Panc1 (cell line): ENCODE measurements at places on chromosomes 12 and 14.

- no peak overlapping the region for H3K4me3 ChIP-seq
- no peaks in the 10 kb centered on the region for H3K27me3 ChIP-seq
- no peaks in the 10 kb centered on the region for H3K4me1 ChIP-seq
- H3K27ac ChIP-seq, result no peak overlapping the region
- H3K36me3 ChIP-seq, result no peaks in the 10 kb centered on the region
Observed at GRCh38 chr12:39592295-39592694, 27.3 kb downstream of the ABCD2 start.

DNA sequence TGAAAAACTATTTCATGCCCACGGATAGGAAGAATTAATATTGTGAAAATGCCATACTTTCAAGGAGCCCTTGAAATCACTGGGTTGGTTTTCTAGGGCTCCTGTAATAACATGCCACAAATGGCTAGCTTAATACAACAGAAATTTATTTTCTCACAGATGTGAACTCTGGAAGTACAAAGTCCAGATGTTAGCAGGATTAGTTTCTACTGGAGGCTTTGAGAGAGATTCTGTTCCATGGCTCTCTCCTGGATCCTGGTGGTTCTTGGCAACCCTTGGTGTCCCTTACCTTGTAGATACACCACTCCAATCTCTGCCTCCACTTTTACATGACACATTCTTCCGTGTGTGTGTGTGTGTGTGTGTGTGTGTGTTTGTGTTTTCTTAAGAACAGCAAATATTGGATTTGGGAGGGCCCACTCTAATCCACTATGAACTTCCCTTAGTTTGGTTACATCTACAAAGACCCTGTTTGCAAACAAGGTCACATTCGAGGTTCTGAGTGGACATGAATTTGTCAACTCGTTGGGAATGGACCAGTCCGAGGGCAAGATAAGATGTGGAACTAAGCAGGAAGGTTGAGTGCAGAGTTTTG is 381.1 kb downstream of the IPO8 start:
- H3K27ac ChIP-seq, result no peak overlapping the region
- DNase-seq, result no peak
- H3K27me3 ChIP-seq, result no peaks in the 10 kb centered on the region
- no peak overlapping the region for H3K4me3 ChIP-seq
- H3K36me3 ChIP-seq, result no peaks in the 10 kb centered on the region

DNA sequence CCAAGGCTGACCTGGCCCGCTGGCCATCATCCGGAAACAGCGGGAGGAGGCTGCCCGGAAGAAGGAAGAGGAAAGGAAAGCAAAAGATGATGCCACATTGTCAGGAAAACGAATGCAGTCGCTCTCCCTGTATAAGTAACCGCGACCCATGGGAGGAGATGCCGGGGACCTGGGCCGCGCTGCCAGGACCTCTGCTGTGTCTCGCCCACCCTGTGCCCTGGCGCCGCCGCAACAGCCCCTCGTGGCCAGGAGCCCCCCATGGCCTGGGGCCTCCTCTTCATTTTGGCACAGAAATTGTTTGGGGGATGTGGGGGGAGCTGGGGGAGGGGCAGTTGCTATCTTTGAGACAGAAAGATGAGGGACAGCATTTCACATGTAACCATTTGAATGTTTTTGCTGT is 16.5 kb downstream of the HSPB8 start:
- no peak overlapping the region for H3K27ac ChIP-seq
- no peak overlapping the region for H3K4me3 ChIP-seq
- H3K36me3 ChIP-seq, result no peaks in the 10 kb centered on the region
- H3K27me3 ChIP-seq, result no peaks in the 10 kb centered on the region
- H3K4me1 ChIP-seq, result no peaks in the 10 kb centered on the region

- no peaks in the 10 kb centered on the region for H3K27me3 ChIP-seq
- H3K36me3 ChIP-seq, result no peaks in the 10 kb centered on the region
- H3K4me1 ChIP-seq, result no peaks in the 10 kb centered on the region
- H3K4me3 ChIP-seq, result no peak overlapping the region
Observed at GRCh38 chr14:87966816-87967215, 26.2 kb downstream of the GALC start.

GRCh38 chr12:26195641-26196420 is 458 bp downstream of the SSPN start:
- peak overlapping the region; percentile 98 for H3K27ac ChIP-seq
- H3K36me3 ChIP-seq, result no peaks in the 10 kb centered on the region
- peak overlapping the region; percentile 74 for H3K4me3 ChIP-seq
- peak; percentile 62 for DNase-seq
- no peaks in the 10 kb centered on the region for H3K27me3 ChIP-seq

- no peak for DNase-seq
- no peak overlapping the region for H3K4me3 ChIP-seq
- H3K36me3 ChIP-seq, result no peaks in the 10 kb centered on the region
- H3K27me3 ChIP-seq, result no peaks in the 10 kb centered on the region
- no peaks in the 10 kb centered on the region for H3K4me1 ChIP-seq
Observed at GRCh38 chr12:106369624-106370346, 12.2 kb downstream of the POLR3B start.

DNA sequence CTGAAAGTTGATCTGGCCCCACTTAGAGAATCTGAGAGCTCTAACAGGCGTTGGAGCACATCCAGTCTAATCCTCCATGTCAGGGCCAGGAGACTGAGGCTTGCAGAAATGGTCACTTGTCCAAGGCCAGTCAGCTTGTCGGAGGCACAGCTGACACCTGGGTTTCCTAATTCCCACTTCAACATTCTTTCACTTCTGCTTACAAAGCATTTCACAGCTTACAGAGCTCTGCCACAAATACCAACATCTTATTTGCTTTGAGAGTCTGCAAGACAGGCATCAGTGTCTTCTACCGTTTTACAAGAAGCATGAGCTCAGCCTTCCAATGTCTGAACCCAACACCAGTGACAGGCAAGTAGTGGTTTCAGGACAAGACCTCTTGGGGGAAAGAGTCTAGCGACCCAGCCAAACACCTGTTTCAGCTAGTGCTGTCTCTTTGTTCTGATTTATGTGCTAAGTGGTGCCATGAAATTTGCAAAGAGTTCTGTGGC is 31.8 kb downstream of the ISCA2 start:
- no peak overlapping the region for H3K27ac ChIP-seq
- no peaks in the 10 kb centered on the region for H3K36me3 ChIP-seq
- no peaks in the 10 kb centered on the region for H3K4me1 ChIP-seq
- DNase-seq, result no peak

GRCh38 chr12:111436811-111437210 is 31.1 kb downstream of the SH2B3 start:
- H3K27ac ChIP-seq, result 0 out of 2 replicates have a peak overlapping the region, but pooled peaks have one; percentile 31
- H3K36me3 ChIP-seq, result no peaks in the 10 kb centered on the region
- H3K4me1 ChIP-seq, result peaks cover 52% of the 10 kb centered on the region
- no peak overlapping the region for H3K4me3 ChIP-seq
- no peaks in the 10 kb centered on the region for H3K27me3 ChIP-seq

- H3K36me3 ChIP-seq, result no peaks in the 10 kb centered on the region
- no peak overlapping the region for H3K27ac ChIP-seq
- H3K27me3 ChIP-seq, result no peaks in the 10 kb centered on the region
- DNase-seq, result no peak
- peaks cover 13% of the 10 kb centered on the region for H3K4me1 ChIP-seq
Observed at GRCh38 chr14:99788713-99789112, 4.5 kb upstream of the EML1 start.

DNA sequence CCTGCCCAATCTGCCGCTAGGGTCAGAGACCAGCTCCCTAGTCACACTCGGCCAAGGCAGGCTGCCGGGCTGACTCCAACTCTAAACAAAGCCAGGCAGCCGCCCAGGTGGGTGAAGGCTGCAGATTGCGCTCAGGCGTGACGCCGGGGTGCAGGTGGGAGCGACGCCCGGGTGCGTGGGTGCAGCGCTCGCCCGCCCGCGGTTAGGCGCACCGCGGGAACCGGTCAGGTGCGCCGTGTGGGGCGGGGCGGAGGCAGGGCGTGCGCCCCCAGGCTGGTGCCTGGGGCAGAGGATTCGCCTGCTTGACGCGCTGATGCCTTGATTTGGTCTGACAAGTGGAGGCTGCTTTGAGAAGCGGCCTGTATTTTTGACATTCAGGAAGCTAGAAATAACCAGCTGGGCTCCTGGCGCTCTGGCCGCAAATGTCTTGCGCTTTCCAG is 126.7 kb upstream of the HIF1A start:
- H3K4me3 ChIP-seq, result peak overlapping the region; percentile 29
- peaks cover 6% of the 10 kb centered on the region for H3K4me1 ChIP-seq

GRCh38 chr14:46661728-46662127 is 10.1 kb upstream of the RPL10L start:
- H3K27me3 ChIP-seq, result no peaks in the 10 kb centered on the region
- no peaks in the 10 kb centered on the region for H3K4me1 ChIP-seq
- H3K27ac ChIP-seq, result no peak overlapping the region
- no peak overlapping the region for H3K4me3 ChIP-seq
- no peak for DNase-seq
- H3K36me3 ChIP-seq, result no peaks in the 10 kb centered on the region

DNA sequence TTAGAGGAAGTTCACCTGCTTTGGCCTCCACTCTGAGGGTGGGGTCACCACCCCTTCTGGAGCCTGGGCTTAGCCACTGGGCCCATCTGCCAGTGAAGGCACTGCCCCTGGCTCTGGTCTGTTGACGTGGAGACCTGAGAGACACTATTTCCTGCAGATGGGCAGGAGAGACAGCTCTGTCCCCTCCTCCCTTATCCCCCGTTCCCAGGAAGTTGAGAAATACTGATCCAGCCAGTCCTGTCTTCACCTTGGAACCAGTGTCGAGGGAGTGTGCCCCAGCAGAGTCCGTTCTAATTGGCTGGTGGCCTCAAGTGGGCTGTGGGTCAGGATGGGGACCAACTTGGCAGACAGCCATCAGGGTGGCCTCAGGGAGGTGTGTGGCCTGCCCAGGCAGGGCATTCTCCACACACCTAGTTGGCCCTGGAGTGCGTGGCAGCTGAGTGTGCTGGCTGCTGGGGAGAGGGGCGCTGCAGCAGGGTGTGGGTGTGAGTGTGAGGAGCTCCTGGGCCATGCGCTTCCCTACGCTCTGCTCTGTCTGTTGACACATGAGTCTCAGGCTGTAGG is 25.4 kb downstream of the CLSTN3 start:
- H3K36me3 ChIP-seq, result no peaks in the 10 kb centered on the region
- H3K4me1 ChIP-seq, result no peaks in the 10 kb centered on the region
- H3K4me3 ChIP-seq, result no peak overlapping the region
- no peak overlapping the region for H3K27ac ChIP-seq
- DNase-seq, result no peak
- H3K27me3 ChIP-seq, result no peaks in the 10 kb centered on the region

DNA sequence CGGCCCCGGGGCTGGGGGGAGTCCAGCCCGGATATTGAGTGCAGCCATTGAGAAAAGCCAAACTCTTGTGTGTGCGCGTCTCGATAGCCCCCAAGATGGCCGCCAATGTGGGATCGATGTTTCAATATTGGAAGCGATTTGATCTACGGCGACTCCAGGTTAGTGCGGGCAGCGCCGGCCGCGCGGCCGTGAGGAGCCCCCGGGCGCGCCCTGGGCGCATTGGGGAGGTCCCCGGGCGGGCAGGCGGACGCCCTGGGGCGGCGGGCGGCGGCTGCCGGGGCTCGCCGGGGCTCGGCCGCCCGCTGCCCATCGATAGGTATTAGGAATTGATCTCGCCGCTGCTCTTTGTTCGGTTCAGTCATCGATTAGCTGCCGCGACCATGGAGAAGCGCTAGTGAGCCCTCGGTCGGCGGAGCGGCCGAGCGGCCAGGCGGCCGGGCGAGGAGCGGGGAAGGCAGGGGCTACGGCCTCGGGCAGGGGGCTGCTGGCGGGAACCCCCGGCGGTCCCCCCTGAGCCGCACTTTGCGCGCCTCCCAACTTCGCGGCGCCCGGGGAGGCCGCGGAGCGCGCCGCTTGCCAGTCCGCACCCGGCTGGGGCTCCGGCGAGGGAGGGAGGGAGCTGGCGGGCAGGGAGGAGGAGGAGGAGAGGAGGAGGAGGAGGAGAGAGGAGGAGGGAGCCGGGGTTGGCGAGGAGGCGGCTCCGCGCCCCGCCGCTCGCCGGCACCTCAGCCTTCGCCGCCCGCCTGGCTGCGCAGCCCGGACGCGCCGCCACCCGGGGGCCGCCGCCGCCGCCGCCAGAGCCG is 113.9 kb upstream of the MYL2 start:
- no peak for DNase-seq
- H3K4me1 ChIP-seq, result peaks cover 14% of the 10 kb centered on the region; the same call in 1 of the 2 replicates

DNA sequence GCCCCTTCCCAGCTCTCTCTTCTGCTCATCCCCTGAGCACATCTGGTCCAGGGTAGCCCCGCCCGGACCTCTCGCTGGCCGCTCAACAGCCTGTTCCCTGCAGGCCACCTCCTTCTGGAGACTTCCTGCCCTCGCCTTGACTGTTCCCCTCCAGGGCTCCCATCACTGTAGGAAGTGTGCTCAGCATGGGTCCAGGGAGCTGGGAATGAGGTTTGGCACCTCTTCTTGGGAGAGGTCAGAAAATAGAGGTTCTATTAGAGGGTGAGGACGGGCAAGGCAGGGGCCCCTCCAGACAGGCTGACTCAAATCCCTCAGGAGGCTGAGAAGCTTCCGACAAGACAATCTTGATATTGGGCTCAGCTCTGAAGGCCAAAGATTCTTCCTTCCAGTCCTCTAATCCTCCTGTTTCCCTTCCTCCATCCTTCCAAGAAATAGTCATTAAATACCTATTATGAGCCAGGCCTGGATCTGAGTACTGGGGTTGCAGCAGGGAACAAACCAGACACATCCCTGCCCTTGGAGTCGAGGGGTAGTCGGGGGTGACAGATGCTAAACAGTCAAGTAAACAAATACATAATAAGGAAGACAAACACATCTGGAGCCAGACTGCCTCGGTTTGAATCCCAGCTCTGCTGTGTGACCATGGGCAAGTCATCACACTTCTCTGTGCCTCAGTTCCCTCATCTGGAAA is 30.6 kb downstream of the CMKLR1 start:
- H3K4me3 ChIP-seq, result no peak overlapping the region
- no peaks in the 10 kb centered on the region; the same call in 1 of the 2 replicates for H3K4me1 ChIP-seq
- DNase-seq, result no peak
- H3K27ac ChIP-seq, result no peak overlapping the region

GRCh38 chr12:127785986-127786590 is 480.9 kb upstream of the TMEM132C start:
- H3K4me1 ChIP-seq, result no peaks in the 10 kb centered on the region
- no peak overlapping the region for H3K27ac ChIP-seq
- no peaks in the 10 kb centered on the region for H3K27me3 ChIP-seq
- H3K36me3 ChIP-seq, result no peaks in the 10 kb centered on the region
- no peak for DNase-seq
- H3K4me3 ChIP-seq, result no peak overlapping the region

GRCh38 chr12:57272337-57273151 is 21.6 kb upstream of the STAC3 start:
- H3K4me1 ChIP-seq, result no peaks in the 10 kb centered on the region
- no peak for DNase-seq
- H3K36me3 ChIP-seq, result peaks cover 8% of the 10 kb centered on the region
- H3K27ac ChIP-seq, result no peak overlapping the region

DNA sequence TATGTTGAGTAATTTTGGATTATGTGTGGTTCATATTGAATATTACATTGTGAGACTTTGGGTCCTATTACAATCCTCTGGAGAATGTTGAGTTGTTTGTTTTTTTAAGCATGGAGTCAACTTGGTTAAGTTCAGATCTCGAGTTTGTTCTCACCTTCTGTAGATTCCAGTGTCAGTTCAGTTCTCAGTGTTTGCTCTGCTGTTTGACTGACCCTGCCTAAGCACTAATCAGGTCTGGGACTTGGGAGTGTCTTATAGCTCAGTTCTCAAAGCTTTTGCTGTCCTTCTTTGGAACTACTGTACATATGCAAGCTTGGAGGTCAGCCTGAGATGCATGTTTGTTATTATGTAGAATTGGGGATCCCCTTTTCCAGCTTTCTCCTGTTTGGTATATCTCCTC is 63.1 kb downstream of the DIP2B start:
- H3K36me3 ChIP-seq, result no peaks in the 10 kb centered on the region

- no peaks in the 10 kb centered on the region for H3K27me3 ChIP-seq
- H3K36me3 ChIP-seq, result no peaks in the 10 kb centered on the region
- no peak overlapping the region for H3K4me3 ChIP-seq
- H3K27ac ChIP-seq, result no peak overlapping the region
Observed at GRCh38 chr12:80979816-80980215, 42.1 kb upstream of the LIN7A start.
